ENCODE measurements at places on chromosomes 6 and 20.

DNA sequence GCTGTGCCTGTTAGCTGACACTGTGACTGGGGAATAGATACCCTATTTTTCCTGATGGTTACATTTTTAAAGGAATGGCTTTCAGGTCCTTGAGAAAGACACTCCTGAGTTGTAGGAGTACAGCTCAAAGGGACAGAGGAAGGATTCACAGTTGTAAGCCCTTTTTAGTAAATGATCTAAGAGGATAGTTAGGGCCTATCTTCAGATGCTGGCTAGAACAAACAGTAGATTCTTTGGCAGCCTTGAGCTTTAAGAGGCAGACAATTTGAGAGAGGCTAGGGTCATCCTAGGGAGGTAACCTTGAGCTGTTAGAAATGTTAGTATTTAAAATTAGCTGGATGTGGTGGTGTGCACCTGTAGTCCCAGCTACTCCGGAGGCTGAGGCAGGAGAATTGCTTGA, 111.5 kb downstream of the ZFAND3 start:
- no peak for DNase-seq

DNA sequence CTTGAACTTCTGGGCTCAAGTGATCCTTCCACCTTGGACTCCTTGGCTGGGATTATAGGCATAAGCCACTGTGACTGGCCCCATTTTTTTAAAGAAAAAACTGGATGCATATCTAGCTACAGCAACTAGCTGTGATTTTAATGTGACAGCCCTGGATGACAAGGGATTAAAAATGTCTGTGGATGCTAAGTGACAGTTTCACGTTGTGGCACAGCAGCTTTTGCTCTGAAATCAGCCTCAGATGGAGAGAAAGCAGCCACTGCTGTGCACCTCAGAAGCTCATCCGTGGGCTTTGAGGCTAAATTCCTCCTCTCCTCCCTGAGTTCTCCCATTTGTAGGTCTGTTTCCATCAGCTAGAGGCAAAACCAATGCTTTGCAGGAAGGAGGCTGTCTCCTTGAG, 195.3 kb downstream of the SLC35F1 start:
- no peak for DNase-seq

DNA sequence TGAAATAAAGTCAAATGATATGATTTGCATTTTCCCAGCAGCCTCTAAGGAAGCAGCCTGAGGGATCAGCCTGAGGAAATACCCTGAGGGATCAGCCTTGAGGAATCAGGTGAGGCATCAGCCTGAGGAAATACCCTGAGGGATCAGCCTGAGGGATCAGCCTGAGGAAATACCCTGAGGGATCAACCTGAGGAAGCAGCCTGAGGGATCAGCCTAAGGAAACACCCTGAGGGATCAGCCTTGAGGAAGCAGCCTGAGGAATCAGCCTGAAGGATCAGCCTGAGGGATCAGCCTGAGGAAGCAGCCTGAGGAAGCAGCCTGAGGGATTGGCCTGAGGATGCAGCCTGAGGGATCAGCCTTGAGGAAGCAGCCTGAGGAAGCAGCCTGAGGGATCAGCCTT, 669.7 kb upstream of the AGPAT4 start:
- DNase-seq = no peak

GRCh38 chr6:112288475-112288874, 34.1 kb upstream of the LAMA4 start:
- no peak for DNase-seq

DNA sequence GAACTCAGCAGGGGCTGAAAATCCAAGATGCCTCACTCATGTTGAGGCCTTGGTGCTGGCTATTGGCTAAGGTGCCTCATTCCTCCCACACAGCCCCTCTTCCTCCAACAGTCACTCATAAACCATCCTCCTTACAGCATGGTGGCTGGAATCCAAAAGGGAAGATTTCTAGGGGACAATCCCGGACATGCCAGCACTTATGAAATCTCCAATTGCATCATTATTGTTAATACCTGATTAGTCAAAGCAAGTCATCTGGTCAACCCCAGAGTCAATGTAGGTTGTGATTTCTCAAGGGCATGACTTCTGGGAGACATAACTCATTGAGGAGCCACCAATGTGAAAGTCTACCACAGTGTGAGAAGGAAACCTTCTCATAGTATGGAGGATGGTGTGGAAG, 506.6 kb upstream of the NOX3 start:
- DNase-seq = no peak

- DNase-seq = no peak
Measured at GRCh38 chr20:58173930-58174707, 54.3 kb downstream of the ANKRD60 start.

DNA sequence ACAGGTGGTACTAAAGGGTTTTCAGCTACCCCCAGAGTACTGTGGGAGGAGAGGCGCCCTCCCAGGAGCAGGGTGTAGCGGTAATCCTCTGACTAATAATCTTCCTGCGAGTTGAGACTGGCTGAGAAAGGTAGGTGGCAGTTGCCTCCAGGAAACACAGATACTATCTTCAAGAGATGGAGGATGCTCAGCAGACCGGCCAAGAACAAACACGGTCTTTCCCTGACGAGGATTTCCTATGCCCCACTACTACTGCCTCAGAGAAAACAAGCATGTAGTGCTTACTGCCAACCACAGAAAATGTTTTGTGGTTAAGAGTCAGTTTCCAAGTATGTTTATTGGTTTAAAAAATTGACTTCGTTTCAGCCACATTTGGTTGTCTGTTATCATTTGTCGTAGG, 26.8 kb downstream of the C6orf89 start:
- DNase-seq = no peak

GRCh38 chr20:53611449-53611894, 17.8 kb upstream of the ZNF217 start:
- peak; percentile 63 for DNase-seq

DNA sequence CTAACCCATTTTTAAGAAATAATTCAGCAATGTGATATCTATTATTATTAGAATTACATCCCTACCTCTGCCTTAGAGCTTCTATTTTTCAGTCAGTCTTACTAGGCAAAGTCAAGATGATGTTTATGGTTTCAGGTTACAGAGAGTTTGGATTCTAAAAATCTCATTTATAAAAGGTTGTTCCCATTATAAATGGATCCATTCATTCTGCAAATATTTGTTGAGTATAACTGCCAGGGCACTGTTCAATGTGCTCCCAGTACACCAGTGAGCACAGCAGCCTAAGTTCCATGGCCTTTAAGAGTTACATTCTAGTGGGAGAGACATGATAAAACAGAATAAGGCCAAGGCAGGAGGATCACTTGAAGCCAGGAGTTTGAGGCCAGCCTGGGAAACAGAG, 75.9 kb upstream of the EYA4 start:
- DNase-seq = no peak

- DNase-seq = no peak
Measured at GRCh38 chr20:22446613-22447446, 137.5 kb downstream of the FOXA2 start.

DNA sequence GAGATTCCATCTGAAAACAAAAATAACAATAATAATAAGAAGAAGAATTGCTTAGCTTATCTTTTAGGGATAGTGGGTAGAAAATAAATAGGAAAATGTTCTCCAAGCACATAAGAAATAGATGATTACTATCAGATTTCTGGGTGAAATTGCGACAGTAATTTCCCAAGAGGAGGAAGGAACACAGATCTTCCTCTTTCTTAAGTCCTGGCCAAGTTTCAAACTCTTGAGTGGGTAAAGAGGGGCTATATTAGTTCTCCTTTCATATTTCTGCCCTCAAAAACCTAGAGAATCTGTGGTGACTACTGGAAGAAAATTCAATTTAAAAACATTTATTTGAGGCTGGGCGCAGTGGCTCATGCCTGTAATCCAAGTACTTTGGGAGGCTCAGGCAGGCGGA, 63.7 kb downstream of the PHACTR2 start:
- DNase-seq = no peak

DNA sequence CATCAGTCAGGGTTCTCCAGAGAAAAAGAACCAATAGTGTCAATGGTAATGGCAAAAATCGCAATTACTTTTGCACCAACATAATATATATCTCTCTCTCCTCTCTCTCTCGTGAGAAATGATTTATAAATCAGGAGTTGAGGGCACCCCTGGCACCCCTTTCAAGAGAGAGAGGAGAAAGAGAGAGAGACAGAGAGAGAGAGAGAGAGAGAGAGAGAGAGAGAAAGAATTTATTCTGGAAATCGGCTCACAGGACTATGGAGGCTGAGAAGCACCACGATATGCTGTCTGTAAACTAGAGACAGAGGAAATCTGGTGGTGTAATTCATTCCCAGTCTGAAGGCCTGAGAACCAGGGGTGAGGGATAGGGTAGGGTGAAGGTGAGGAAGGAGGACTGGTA, 201.9 kb upstream of the MAP3K7 start:
- DNase-seq = no peak

GRCh38 chr6:105867821-105868220, 218.3 kb upstream of the PRDM1 start:
- no peak for DNase-seq

DNA sequence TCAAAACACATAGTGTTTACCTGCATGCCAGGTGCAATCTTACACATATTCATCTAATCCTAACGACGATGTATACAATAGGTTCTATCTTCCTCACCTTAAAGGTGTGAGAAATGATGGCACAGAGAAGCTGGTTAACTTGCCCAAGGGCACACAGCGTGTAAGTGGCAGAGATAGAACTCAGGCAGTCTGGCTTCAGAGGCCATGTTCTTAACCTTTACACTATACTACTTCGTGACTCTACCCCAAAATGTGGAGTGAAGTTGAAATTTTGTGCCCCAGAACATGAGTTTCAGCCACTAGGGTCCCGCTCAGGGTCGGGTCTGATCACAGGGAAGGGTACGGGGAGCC, 584 bp downstream of the VPS52 start:
- DNase-seq = no peak

DNA sequence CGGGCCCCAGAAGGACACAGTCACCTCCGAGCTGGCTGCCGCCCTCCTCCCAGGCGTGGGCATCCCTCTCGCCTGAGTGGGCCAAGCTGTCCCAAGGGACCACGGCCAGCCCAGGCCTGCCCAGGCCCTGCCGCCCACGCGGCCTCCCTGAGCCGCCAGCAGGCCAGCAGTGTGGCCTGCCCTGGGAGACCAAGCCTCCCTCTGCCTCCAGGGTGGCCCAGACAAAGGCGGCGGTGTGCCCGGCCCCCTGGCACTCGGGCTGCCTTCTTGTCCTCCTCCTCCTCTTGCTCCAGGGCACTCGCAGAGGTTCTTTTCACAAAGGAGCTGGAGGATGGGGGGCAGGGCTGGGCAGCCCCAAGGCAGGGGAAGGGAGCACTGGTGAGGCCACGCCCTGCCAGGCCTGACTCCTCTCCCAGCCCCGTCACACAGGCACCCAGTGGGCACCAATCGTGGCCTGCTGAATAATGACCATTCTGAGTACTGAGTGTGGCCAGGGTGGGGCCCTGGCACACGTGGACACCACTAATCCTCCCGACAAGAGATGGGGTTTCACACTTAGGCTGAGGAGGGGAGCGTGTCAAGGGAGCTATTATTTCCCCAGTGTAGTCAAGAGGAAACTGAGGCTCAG, 25.3 kb downstream of the NOL4L start:
- DNase-seq = no peak
